DMS79 (cell line): ENCODE measurements at places on chromosomes 3 and 15.

DNA sequence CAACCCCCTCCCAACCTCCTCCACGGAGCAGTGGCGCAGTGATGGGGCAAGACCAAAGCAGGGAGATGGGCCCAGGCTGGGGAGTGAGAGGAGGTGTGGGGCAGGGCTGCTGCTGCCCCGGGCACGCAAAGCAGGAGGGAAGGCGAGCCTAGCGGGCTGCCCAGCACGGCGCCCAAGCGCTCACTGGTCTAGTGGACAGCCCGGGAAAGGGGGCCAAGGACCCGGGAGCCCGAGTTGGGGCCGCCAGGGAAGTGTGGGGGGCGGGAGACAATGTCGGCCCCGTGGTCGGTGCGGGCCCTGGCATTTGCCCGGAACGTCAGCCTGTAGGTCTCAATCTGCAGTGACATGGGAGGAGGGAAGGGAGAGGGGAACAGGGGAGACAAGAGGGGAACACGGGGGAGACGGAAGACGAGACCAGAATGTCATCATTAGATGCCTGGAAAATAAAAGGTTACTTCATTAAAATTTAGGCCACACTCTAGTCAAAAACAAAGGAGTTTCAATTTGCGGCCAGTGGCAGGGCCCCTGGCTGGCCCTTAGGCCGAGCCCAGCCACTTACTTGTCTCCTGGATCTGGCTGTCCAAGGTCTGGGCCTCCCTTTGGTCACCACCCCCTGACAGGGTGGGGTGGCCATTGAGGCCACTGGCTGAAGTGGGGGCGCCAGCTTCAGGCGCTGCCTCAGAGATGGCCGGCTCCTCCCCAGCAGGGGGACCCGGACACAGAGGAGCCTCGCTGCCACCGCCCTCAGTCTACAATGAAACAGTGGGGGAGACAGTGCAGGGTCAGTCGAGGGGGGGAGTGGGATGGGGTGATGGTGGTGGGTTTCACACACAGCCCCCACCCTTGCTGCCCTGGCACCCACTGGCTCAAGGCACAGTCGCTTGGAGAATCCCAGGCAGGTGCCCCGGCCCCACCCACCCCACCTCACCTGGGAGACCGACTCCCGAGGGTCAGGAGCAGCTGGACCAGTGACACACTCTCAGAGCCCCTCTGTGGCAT is 50.0 kb downstream of the DHX30 start:
- DNase-seq = no peak

GRCh38 chr3:25804676-25805075 is 14.8 kb downstream of the OXSM start:
- no peak for DNase-seq

DNA sequence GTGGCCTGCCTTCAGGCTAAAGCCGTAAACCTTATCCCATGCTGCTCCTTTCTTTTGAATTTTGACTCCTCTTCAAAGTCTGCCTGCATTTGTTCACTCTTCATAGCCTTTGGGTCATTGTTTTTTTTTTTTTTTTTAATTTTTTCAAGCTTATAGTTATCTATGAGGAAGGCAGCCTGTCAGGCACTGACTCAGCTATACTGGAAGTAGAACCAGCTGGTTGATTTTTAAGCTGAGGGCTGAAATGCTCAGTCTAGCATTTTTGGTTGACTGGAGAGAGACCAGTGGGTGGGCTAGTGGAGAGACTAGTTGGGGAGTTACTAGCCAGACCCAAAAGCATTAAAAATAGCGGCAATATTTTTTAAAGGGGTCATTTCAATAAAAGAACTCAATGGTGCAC is 44.1 kb downstream of the C3orf20 start:
- no peak for DNase-seq

GRCh38 chr3:134481166-134481565 is 4.6 kb downstream of the ANAPC13 start:
- DNase-seq = no peak

- DNase-seq = no peak
Measured at GRCh38 chr3:10629671-10630040, 124.3 kb upstream of the ATP2B2 start.

GRCh38 chr3:28218917-28219198 is 22.6 kb upstream of the CMC1 start:
- no peak for DNase-seq

GRCh38 chr3:146115619-146116018 is 45.4 kb downstream of the PLOD2 start:
- no peak for DNase-seq

DNA sequence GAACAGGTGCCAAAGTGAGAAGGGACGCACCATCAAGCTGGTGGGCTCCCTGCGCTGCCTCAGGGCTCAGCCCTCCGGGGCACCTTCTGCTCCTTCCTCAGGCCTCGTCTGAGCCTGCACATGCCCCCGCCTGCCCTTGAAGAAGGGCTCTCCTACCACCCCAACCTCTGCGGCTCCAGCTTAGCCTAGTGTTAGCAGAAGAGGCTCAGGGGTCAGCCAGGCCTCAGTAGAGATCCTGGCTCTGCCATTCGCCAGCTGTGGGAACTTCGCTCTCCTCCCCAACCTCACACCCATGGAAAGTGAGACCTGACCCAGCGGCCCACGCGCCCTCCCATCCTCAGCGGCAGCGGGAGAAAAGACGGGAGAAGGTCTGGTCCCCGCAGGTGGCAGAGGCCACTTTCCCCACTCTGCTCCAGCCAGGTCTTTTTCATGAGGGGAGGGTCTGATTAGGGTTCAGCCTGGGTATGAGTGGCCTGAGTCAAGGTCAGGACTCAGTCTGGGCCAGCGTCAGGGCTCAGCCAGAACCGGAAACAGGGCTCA is 8.2 kb downstream of the GRIP2 start:
- no peak for DNase-seq

GRCh38 chr15:47383102-47383501 is 334.2 kb upstream of the SEMA6D start:
- no peak for DNase-seq
